Right kidney (tissue), 9 donors: ENCODE measurements at places on chromosomes 4 and X.

GRCh38 chrX:68146054-68146453 is 287.2 kb downstream of the OPHN1 start:
- no peak for DNase-seq

DNA sequence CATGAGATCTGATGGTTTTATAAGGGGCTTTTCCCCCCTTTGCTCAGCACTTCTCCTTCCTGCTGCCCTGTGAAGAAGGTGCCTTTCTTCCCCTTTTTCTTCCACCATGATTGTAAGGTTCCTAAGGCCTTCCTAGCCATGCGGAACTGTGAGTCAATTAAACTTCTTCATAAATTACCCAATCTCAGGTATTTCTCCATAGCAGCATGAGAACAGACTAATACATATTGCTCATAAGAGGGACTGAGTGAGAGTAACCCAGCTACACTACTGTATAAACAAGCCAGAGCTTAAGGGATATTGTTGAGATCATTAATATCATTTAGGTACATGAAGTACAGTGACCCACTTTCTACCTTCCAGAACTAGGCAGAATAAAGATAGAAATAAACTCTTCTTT is 102.9 kb downstream of the TEX13A start:
- DNase-seq: no peak

GRCh38 chr4:62360156-62360545 is 1160.0 kb downstream of the ADGRL3 start:
- DNase-seq: no peak

GRCh38 chr4:162163892-162164759 is at the start of gene FSTL5:
FSTL5 (minus strand) TSS chr4:162164000; CDS start chr4:162111396, 52,604 bp downstream.
- peak; percentile 77 for DNase-seq

- no peak for DNase-seq
Measured at GRCh38 chr4:126465341-126465740, 1150.6 kb downstream of the FAT4 start.
